Large intestine (tissue), 12 donors: ENCODE measurements at places on chromosomes 4 and X. TPM values are rescaled to one million over a fixed set of nuclear protein-coding genes. Genes with fewer than 3 reads are reported as not detected.
A peak's percentile ranks its signal among the peaks of the same experiment; 100 is the strongest.

- DNase-seq: peak; percentile 53
Observed at GRCh38 chrX:104112326-104112951, at the start of gene ZCCHC18. Gene ZCCHC18, plus strand, starts transcription at chrX:104112523. Its CDS starts 1,589 bp downstream, at chrX:104114112.

GRCh38 chr4:85760511-85760910 lies 285.6 kb downstream of the ARHGAP24 start:
- no peak for DNase-seq

DNA sequence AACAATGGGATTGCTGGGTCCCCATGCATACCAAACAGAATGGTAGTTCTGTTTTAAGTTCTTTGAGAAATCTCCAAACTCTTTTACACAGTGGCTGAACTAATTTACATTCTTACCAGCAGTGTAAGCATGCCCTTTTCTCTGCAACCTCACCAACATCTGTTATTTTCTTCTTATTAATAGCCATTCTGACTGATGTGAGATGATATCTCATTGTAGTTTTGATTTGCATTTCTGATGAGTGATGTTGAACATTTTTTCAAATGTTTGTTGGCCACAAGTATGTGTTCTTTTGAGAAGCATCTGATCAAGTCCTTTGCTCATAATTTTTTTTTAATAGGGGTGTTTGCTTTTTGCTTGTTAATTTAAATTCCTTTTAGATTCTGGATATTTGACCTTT lies 41.2 kb upstream of the ZMAT1 start:
- DNase-seq: no peak

GRCh38 chr4:54737421-54737820 lies 79.7 kb downstream of the KIT start:
- DNase-seq: no peak

DNA sequence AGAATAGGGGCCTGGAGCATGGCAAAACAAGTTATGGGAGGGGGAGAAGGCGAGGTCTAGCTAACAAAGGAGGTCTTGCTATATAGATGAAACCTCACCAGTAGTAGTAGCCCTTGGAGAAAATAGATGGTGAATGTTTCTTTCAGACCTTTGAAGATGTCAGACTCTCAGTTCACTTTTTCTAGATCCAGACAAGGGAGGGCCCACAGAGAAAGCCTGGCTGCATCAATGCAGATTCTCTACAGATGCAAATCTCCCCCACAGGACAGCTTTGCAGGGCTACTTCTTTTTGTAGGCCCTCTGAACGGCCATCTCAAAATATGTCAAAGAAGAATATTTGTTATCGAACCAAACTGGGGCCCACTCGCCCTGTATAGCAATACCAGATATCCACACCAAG lies 159.7 kb downstream of the ANK2 start:
- no peak for DNase-seq

DNA sequence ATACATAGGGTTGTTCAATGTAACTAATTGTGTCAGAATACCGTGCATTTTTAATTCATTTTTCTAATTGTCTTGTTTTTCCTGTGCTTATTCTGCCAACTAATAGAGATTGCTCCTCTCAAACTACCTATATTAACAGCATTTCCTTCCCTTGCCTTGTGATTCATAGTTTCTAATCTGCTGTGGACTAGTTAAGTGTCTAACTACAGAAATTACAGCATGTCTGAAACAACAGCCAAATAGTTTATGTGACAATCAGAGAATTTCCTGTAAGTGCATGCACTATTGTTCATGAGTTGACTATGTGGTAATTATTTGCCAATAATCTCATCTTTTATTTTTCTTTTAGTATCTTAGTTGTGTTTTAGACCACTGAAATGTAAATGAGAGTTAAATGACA lies 4.1 kb upstream of the SEC24B start:
- no peak for DNase-seq

DNA sequence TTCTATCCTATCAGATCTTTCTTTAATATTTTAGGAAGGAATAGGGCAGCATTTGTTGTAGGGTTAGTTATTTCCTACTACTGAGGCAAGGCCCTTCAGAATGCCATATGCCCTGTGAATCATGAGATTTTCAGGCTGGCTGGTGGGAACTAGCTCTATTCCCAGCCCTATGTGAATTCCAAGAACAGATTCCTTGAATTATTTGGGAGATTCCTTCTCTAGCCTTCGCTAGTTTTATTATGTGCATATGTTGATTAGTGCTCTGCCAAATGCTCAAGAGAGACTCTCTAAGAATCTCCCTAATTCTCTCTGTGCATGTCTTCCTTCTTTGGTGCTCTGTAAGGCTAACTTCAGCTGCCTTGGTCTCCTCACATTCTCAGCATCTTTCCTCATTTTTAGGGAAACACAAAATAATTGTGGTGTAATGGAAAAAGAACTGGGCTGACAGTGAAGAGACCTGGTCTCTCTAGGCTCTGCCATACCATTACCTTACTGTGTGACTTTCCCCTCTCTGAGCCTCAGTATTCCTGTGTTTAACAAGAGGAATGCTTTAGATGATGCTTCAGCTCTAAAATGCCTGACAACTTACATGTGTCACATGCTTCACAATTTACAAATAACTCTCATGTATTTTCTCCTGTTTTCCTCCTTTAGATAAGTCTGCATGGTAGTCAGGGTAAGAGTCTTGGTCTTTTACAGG lies 79.7 kb downstream of the VMA21 start:
- no peak for DNase-seq

DNA sequence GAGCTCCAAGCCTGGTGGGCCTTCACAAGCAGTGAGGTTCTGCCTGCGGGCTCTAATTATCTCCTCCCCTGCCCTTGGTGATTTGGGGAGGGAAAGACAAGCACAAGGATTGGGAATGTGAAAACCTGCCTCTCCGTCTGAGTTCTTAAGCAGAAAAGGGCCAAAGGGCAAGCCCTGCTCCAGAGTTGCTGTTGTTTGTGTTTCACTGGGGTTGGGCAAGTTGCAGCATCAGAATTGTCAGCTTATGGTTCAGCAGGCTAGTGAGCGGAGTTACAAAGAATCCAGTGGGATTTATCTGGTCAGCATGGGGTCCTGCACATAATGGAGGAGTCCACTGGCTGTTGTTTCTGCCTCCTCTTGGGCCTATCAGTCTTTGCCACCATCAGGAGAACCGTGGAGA lies 60.5 kb downstream of the NHS start:
- peak; percentile 59 for DNase-seq

DNA sequence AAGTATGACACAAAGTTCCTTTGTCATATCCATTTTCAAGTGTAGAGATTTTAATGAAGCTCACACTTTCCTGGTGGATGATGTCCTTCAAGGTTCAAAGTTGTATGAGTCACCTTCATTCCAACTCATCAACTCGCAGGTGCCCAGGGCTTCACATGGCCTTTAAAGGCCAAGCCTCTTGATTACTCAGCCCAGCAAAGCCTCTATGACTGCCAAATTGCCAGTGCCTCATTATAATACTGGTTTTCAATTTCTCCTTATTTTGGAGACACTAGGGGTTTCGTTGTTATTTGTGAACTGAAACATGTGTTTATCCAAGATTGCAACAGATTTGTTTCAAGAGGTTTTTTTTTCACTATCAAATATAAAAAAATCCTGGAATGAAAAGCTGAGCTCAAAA lies 45.9 kb upstream of the PPP3CA start:
- no peak for DNase-seq

- DNase-seq: no peak
Observed at GRCh38 chrX:37543324-37543723, 28.1 kb upstream of the LANCL3 start.

DNA sequence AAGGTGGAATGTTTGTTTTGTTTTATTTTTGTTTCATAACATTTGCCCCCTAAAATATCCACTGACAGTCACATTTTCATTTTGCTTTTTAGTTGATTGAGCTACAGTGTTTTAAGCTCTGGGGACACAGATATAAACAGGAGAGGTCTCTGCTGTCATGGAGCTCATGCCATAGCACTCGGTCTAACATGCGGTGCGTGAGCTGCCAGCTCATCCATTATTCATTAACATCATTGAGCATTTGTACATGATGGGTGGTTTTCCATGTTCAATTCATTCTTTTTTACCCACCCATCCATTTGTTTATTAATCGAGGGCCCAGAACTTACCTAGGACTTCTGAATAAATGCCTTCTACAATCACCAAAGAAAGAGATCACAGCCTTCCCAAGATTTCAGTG lies 150.1 kb upstream of the SFRP2 start:
- no peak for DNase-seq

- peak; percentile 12 for DNase-seq
Observed at GRCh38 chr4:156347412-156348075, 393.9 kb upstream of the CTSO start.

DNA sequence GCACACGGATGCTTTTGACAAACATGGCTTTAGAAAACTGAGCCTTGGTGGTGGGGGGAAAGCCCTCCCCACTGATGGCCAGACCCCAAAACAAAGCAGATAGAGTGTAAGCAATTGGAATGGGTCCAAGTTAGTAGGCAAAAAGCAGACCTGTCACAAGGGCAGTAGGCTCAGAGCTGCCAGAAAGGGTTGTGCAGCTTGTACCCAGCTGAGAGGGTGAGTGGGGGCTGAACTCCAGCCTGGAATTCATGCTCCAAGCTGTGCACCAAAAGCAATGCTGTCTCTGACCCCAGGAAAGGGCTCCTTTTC lies 101.1 kb upstream of the TEX13D start:
- DNase-seq: no peak

DNA sequence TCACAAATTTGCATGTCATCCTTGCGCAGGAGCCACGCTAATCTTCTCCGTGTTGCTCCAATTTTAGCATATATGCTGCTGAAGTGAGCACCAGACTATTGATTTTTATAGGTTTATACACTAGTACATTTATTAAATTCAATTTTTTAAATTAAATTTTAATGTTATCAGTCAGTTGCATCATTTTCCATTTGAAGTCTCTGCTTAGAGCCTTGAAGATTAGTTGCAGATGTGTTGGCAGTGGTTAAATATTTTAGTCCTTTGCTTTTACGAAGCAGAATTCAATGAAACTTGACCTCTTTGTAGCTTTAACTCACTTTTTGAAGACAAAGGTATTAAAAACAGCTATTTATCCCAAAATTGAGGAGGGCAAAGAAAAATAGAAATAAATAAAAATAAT lies 16.5 kb downstream of the TRAPPC11 start:
- DNase-seq: no peak

DNA sequence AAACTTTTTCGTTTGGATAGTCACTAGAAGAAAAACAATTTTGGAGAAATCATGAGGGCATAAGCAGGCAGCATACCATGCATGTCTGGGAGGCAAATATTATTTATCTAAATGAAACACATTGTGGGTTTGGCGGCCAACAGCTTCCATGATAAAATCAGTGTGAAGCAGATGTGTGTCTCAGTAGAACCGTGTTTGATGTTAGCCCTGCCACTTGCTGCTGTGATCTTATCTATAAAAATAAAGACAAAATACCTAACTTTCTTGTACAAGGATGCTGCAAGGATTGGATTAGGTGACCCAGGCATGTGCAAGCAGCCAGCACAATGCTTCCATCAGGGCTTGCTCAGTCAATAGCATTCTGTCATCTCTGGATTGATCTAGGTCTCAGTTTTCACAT lies 341.4 kb downstream of the PACRGL start:
- DNase-seq: no peak

DNA sequence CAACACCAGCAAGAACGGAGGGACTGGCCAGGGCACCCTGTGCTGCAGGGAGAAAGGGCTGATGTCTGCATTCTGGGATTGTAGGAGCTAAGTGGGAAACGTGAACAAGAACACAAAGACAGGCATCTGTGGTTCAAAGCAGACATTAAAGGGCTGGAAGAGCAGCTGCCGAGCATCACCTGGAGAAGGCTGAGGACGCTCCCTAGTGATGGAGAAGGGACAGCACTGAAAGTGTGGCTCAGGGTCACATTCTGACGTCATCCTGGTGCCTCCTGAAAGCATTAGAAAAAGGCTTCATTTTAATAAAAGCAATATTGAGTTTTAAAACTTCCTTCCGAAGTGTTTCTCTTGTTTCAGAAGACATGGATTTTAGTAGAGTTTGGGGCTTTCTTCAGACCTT lies 62.3 kb downstream of the CLDN22 start:
- no peak for DNase-seq

GRCh38 chr4:145333786-145334185 lies 147.9 kb upstream of the SMAD1 start:
- DNase-seq: no peak

GRCh38 chrX:6383488-6383887 lies 151.4 kb downstream of the VCX3A start:
- DNase-seq: no peak

GRCh38 chr4:122819708-122820449 lies 6.8 kb upstream of the FGF2 start:
- DNase-seq: no peak

- no peak for DNase-seq
Observed at GRCh38 chr4:30450474-30450873, 269.7 kb upstream of the PCDH7 start.

DNA sequence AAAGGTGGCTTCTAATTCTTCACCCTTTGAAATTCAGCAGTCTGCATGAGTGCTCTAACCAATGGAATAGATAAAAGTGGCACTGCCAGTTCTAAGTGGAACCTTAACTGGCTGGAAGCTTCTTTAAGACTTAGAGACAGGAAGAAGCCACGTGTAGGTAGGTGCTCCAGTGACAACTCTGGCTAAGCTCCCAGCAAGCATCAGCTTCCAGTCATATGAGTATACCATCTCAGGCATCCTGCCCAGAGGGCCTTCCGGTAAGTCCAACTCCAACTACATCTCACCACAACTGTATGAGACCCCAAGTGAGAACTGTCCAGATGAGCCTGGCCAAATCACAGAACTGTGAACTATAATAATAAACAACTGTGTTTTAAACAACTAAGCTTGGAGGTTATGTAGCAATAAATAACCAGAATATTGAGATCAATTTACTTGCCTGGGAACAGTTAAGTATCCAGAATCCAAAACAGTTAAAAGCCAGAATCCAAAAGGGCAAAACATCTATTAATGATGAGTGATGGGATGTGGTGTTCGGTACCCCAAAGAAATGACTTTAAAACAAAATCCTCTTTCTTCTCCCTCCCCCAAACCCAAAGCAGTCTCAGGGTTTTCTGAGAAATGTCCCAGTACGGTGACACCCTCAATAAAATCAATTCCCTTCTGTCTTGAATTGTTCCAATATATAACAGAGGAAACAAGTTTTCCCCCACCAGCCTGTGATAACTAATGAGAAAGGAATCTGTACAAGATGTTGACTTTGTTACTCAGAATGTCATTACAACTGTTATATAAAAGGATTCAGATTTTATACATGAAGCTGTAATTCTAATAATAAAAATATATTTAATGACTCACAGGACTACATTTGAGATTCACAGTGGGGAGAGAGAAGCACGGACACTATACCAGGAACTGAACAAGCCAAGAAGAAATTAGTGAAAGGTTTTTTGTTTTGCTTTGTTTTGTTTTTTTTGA lies 4.2 kb downstream of the TSPAN5 start:
- no peak for DNase-seq

GRCh38 chr4:168883513-168883912 lies 126.5 kb downstream of the CBR4 start:
- DNase-seq: no peak

GRCh38 chrX:132491191-132491590 lies 2.4 kb upstream of the MBNL3 start:
- DNase-seq: no peak

- peak; percentile 79 for DNase-seq
Observed at GRCh38 chrX:49059681-49060085, 884 bp downstream of the CCDC120 start.

The BOD1L1 gene
- 37.3 TPM for polyA plus RNA-seq

The ADGRG4 gene
- 7.9 TPM for polyA plus RNA-seq

The PSAPL1 gene
- polyA plus RNA-seq: 0.49 TPM

The STARD8 gene
- polyA plus RNA-seq: 2.6 TPM

The F9 gene
- not detected for polyA plus RNA-seq

The UGDH gene
- 64.2 TPM for polyA plus RNA-seq

The CCNG2 gene
- polyA plus RNA-seq: 154 TPM

The TXK gene
- 4.9 TPM for polyA plus RNA-seq

The CLDN22 gene
- polyA plus RNA-seq: not detected

The CCSER1 gene
- 9.5 TPM for polyA plus RNA-seq

The CSAG2 gene
- not detected for polyA plus RNA-seq

The NUDT9 gene
- polyA plus RNA-seq: 71.8 TPM

The EPHA5 gene
- 0.72 TPM for polyA plus RNA-seq
